ENCODE measurements at places on chromosomes 1 and 21.

DNA sequence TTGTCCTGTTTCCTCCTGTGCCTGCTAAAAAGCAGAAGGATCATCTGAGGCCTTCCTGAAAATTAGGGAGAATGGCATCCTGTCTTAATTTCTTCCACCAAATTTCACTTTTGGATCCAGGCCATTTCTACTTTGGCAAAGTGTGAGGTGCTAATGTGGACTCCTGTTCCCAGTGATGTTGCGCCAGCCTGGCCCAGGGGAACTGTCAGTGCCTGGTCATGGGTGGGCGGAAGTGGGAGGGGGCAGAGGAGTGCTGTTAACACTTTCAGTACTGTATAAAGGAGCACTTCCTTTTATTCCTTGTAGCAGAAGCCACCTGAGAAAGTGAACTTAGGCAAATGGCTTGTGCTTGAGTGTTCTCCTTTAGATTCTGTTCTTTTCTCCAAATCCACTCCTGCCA is 19.9 kb downstream of the ELAPOR1 start:
- no peak for DNase-seq

DNA sequence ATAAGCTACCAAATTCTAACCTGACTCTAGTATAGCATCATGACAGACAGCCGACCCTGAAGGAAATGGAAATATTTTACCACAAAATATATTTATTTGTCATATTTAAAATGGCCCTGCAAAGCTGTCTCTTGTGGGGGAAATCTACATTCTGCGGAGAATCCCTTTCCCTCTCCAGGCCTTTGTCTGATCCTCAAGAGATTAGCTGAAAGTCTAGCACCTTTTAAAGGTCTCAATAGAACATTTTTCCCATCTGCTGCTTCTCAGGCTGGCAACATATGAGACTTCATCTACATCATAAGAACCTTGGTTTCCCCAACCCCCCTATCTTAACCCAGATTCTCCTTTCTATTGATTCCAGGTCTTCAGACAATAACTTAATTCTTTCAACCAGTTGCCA is 1.7 kb upstream of the OR11L1 start:
- DNase-seq = no peak

GRCh38 chr1:40310983-40311642 is 6.0 kb downstream of the COL9A2 start:
- no peak for DNase-seq

DNA sequence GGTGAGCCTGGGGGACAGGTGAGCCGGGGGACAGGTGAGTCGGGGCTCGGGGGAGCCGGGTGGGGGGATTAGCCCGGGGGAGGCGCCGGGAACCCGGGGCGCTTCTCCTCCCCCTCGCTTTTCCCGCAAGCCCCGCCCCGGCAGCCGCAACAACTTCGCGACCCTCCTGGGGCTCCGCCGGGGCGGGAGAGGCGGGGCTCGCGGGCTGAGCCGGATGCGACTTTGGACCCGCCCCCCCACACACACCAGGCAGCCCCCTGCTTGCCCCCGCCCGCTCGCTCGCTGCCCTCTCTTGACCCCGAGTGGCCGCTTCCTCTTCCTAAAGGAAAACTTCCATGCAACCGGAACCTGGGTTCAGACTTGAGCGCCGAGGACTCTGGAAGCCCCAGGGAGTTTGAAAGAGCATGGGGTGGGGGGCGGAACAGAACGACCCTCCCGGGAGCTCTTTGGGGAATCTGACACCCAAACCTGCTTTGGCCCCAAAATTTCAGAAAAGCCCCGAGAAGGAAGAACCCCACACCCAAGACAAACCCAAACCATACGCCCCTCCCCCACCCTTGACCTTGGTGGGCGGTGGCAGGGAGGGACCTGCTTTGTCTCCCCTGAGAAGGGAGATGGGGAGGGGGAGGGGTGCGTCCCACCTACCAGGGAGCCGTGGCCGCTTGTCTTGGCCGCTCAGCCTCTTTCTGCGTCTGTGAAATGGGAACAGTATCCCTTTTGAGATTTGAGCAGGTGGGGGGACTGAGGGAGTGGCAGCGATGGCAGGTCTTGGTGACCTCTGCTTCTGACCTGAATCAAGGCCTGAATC is 550 bp downstream of the ARHGEF16 start:
- no peak for DNase-seq

GRCh38 chr1:236107121-236107907 is 35.0 kb upstream of the GPR137B start:
- DNase-seq = no peak

GRCh38 chr1:45621895-45622523 is 1.8 kb downstream of the CCDC17 start:
- no peak for DNase-seq

- no peak for DNase-seq
Observed at GRCh38 chr1:233327651-233328141, at the start of gene MAP3K21. TSS of gene MAP3K21 (plus strand) at chr1:233327724. CDS start at chr1:233328029, 305 bp downstream.

DNA sequence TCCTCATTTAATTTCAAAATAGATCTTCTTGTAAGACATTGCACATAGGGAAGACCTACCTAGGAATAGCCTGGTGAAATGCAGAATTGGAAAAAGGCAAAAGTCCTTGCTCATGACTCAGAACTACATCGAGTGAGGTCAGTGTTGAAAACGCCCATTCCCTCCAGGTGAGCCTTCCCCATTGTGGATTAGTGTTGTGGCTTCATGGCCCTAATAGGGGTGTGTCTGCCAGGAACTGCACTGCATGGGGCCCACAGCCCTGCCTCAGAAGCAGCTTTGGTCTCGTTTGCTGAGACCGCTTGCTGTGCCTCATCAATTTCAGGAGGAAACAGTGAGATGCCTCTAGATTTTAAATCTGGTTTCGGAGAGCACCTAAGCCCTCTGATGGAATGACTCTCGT is 17.0 kb downstream of the TFF3 start:
- DNase-seq = no peak

DNA sequence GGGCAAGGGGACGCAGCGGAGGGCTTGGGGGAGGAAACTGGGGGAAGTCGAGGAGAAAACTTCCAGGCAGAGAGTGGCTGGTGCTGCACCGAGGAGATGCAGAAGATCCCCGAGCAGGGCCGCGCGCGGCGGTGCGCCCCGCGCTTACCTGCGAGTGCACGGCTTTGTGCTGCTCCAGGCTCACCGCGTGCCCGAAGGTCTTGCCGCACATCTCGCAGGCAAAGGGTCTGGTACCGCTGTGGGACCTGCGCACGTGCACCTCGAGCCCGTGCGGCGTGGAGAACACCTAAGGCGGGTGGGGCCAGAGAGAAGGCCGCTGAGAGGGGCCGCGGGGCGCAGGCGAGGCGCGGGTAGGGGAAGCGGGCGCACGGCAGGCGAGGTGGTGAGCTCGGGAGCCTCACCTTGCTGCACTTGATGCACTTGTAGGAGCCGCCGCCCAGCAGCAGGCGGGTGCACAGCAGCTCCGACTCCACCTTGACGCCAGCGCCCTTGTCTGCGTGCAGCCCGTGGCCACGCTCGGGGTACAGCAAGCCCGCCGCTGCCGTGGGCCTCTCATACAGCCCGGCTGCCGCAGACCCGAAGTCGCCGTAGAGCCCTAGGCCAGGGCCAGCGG is 6.4 kb downstream of the GFI1 start:
- no peak for DNase-seq

DNA sequence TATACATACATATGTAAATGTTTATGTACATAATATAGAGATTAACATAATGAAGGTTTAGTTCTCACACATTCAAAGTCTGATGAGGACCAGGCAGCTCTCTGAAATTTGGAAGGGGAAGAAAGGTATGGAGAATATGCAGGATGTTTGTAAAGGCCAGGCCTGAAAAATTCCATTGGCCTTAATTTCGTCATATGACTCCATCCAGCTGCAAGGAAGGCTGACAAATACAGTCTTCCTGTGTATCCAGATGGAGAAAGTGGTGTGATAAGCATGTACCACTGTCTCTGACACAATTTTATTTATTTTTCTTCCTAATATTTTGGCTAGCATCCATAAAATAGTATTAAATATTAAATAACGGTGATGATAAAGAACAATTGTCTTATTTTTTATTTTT is 6.3 kb upstream of the SGIP1 start:
- no peak for DNase-seq

- no peak for DNase-seq
Observed at GRCh38 chr1:54806931-54807611, 5.9 kb upstream of the TTC22 start.

DNA sequence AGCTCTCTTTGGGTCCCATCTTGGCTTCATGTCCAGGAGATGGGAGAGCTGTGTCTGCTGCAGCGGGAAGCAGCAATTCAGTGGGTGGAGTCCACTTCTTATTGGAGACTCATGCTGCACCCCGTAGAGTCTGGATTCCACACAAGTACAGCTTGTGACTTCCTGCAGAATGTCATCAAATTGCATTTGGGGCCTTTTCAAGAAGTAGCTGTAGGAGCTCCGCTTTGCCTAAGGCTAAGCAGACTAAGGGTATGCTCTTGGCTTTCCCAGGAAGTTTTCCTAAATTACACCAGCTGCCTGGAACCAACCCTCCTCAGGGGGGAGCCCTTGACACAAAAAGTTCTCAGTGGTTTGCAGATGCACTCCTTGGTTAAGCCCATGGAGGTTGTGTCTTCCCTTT is 5.7 kb upstream of the MOB3C start:
- DNase-seq = peak; percentile 80

DNA sequence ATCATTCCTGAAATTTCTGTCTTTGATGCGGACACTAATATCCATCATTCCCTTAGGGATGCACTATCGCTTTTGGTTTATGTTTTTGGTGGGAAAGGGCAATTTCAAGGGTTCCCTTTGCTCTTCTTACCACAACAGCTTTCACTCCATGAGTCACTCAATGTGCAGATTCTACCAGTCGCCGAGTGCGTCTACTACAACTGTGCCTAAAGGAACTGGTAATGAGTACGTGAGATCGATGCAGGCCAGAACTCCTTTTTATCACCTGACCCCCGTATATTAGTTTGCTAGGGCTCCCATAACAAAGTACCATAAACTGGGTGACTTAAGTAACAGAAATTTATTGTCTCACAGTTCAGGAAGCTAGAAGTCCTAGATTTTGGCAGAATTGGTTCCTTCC is 27.5 kb upstream of the TMEM54 start:
- DNase-seq = no peak

- DNase-seq = no peak
Observed at GRCh38 chr21:20570824-20571232, 427.4 kb upstream of the NCAM2 start.

- no peak for DNase-seq
Observed at GRCh38 chr1:36913016-36913415, 121.3 kb downstream of the GRIK3 start.

DNA sequence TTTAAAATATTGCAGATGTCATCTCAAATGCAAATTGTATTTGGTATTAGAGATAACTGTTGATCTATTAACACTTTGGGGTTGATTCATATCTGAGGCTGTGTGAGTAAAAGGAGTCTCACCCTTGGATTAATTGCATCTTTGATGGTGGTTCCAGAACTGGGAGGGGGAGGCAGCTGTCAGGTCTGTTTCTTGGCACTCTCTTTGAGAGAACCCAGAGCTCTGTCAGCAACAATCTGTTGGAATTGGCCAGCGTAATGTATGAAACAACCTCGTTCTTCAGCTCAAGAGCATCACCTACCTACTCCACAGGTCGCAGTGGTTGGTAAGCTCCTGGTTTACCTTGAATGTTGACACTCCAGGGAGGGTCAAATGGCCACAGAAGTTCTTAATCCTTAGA is 424.1 kb downstream of the CAMTA1 start:
- DNase-seq = no peak

Data from C1 segment of cervical spinal cord (tissue), 14 donors.